Effector memory CD8-positive, alpha-beta T cell (primary cell): ENCODE measurements at places on chromosomes 5 and 9.

DNA sequence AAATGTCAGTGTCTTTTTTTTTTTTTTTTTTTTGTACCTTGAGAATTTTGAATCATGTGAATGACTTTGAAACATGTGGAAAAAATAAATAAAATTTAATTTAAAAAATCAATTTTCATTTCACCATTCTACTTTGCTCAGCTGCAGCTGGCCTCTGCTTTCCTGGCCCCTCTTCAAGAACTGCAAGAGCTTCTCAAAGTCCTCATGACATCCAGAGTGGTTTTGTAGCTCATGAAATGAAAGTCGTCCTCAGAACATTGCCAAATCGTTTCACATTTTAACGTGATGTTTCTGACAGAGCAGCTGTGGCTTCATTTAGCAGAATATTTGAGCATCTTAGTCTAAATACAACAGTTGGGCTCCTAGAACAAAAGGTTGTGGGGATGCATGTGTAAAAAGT lies 47.9 kb upstream of the TMEM215 start:
- no peak for DNase-seq

GRCh38 chr5:652023-652515 lies 39.9 kb downstream of the CEP72 start:
- no peak for DNase-seq

DNA sequence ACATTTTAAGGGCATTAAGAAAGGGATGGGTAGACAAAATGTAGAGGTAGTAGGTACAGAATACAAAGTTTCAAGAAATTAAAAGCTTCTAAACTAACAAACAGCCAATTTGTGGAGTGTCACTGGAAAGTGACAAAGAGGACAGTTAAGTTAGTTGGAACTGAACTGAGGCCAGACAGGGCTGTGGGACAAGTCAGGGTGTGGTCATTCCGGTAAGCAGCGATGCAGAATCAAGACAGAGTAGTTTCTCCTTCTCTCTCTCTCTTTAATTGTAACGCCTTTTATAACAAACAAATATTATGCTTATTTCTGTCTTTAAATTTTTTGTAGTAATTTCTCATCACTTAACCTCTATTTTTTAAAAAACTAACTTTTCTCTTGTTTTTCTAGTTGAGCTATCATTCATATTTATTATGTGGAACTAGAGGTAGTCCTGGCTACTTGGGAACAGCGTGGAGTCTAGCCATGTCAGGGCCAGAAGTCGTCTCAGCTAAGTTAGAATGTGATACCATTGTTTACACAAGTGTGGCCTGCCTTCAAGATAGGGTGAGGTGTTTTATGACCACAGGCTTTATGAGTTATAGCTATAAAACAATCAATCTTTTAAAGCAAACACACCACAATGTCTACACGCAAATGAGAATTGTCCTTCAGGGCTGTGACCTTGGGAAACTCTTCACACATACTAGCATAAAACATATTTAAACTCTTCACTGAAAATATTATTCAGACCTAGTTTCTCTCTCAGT lies 115.3 kb upstream of the CDKN2B start:
- DNase-seq = no peak

DNA sequence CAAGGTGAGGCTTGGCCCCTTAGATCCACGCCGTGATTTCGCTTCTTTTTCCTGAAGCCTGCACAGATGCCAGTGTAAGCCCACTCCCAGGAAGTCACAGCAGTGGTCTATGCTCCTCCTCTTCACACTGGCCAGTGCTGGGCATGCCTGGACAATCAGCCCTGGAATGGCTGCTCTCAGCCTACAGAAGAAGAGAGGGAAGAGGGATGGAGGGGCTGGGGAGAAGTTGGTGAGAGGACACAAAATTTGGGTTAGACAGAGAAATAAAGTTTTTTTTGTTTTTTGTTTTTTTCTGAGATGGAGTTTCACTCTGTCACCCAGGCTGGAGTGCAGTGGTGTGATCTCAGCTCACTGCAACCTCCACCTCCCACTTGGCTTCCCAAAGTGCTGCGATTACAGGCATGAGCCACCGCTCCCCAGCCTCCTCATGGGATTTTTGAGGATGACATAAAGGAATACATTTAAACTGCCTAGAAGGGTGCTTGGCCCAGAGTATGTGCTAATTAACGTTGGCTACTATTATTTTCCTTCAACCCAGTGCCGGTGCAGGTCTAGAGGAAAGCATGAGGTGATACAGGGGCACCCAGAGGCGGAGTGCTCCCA lies 830 bp downstream of the S100Z start:
- DNase-seq = no peak

DNA sequence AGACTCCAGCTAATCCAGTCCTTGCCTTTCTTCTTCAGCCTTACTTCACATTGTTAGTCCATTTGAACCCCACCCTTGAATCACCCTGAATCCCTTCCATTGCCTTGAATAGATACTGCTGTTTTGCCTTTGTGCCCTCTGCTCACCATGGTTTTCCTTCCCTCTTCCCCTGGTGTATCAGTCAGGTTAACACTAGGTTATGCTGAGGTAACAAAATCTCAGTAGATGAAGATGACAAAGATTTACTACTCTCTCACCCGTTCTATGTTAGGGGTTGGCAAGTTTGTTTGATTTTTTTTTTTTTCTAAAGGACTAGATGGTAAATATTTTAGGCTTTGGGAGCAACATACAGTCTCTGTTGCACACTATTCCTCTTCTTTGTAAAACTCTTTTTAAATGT lies 3.3 kb upstream of the VLDLR start:
- DNase-seq = no peak

GRCh38 chr9:128022886-128023285 lies 42.1 kb upstream of the EEIG1 start:
- no peak for DNase-seq

DNA sequence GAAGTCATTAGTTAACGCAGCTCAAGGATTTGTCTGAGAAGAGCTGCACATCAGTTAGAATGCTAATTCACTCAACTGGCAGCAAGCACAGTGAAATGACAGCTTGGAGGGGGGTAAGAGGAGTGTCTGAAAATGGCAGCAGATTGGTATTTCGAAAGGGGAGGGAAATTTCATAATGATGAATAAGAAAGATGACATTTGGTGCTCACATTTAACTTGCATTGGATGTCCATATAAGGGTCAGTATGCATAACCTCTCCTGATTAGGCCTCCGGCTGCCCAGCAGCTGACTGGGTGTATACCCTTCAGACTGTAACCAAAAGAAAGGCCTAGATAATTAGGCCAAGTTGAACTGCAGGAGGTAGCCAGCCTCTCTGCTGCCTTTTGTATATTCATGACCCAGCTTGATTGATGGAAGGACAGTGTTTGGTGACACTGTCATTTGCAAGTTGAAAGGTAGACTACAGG lies 131.0 kb downstream of the PBX3 start:
- DNase-seq = no peak

- DNase-seq = no peak
Observed at GRCh38 chr5:162956570-162956969, 480.8 kb upstream of the CCNG1 start.

DNA sequence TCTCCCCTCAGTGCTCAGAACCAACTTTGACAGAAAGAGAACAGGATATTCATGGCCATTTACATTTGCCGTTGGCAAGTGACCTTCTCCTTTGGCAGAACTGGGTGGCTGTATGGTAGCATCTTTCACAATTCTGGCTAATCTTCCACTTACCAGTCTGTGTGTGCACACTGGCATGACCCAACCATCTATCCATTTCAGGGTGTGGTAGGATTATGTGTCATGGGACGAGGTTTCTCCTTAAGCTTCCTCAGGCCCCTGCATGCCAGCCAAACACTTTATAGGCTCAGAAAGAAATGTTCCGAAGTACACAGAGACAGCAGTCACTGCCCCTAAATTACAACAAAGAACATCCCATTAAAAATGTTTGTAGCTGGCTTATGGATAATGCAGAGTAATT lies 497.1 kb downstream of the NFIB start:
- DNase-seq = no peak

GRCh38 chr9:72006501-72006900 lies 53.9 kb downstream of the C9orf57 start:
- no peak for DNase-seq

DNA sequence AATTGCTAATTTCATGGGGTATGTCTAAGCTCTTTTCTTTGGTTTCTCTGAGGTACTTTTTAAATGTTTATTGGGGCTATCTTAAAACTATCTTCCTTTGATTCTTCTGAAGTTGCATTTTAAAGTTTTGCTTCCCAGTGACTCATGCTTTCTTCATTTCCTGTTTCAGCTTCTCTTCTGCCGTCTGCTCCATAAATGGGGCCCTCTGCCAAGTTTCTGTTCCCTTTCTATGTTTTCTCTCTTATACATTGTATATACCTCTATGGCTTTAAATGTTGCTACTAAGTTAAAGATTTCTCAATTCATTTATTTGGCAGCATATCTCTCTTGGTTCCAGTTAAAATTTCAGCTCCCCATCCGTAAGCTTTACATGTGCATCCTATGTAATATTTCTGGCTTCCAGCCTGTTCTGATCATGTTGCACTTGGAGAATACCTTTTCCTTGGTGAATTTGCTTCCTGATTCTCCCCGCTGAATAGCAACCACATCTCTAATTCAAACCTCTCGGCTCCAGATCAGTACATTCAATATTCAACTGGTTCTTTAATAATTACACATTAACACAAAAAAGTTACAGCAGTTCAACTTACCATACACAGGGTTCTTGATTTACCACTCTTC lies 125.3 kb downstream of the ST8SIA4 start:
- DNase-seq = no peak

- no peak for DNase-seq
Observed at GRCh38 chr9:26955222-26955903, 849 bp upstream of the IFT74 start.

DNA sequence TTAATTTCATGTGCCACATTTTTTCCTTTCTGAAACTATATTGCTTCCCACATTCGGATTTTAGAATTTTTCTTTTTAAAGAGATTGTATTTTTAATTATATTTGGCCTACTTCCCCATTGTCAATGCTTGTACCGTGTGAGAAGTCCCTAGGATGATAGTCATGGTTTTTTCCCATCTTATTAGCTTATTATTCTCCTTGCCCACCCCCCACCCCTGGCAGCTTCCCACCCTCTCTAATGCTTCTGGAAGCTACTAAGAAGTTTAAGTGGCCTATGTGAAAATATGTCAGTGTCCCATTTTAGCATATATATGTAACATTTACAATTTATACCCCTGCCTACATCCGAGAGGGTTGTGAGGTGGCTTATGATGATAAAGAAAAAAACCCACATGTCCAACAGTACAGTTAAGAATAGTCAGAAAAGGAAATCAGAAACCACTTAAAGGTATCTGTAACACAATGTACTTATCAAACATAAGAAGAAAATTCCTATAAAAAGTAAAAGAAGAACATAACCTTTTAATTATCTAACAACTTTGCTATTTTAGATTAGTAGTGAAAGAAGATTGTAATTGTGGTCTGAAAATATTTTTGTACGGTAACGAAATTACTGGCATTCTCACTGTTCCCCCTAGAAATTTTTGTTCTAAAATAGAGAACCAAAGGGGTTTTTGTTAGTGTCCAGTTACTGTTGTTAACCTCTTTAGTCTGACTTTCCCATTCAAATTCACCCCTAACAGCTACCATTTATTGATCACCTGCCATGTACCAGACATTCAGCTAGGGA lies 62.1 kb downstream of the SLC44A1 start:
- DNase-seq = no peak

DNA sequence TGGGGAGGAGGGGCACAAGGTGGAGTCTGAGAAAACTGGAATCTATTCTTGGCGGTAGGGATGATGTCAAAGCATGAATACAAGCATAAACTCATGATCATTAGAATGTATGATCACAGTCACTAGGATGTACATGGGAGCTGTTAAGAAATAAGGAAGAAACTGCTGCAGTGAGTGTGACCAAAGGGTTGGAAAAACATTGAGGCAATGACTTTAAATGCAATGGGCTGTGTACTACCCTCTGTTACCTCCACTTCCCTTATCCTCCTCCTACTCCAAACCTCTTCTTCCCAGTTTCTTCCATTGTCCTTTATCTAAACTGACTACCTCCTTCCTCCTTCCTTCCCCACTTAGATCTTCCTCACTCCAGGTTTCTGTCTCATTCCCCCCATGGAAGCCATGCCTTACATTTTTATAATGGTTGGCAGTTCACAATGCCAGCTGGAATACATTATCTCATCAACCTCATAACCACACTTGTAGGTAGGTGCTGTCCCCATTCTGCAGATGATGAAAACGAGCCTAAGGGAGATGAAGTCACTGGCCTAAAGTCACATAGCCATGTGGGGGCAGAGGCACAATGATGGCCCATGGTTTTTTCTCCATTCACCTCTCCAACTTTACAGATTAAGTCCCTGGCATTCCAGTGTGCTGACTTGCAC lies 21.9 kb upstream of the TNFSF15 start:
- no peak for DNase-seq

GRCh38 chr5:125452991-125453390 lies 706.6 kb upstream of the ZNF608 start:
- no peak for DNase-seq

- DNase-seq = no peak
Observed at GRCh38 chr5:58048185-58048925, 411.5 kb downstream of the PLK2 start.

GRCh38 chr5:143017541-143017940 lies 247.4 kb downstream of the ARHGAP26 start:
- DNase-seq = no peak

GRCh38 chr5:2184563-2185540 lies 302.1 kb upstream of the IRX4 start:
- no peak for DNase-seq

DNA sequence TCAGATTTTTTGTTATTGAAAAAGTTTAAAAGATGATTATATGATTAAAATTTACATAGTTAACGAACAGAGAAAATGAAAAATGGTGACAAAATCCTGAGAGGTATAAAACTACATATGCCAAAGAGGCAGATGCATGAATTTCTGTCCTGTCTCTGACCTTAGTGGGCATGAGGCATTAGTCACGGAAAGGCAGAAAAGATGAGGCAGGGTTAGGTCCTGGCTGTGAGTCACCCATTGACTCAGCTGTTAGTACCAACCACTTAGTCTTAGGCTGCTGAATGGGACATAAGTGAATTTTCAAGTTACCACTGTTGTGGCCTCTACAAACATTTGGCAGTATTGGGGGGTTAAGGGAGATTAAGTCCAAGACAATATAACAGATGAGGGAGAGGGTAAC lies 33.1 kb downstream of the RASA1 start:
- DNase-seq = no peak

- no peak for DNase-seq
Observed at GRCh38 chr5:98816582-98817222, 43.2 kb downstream of the RGMB start.
